ENCODE measurements at places on chromosomes 7 and 10. TPM values are rescaled to one million over a fixed set of nuclear protein-coding genes. Genes with fewer than 3 reads are reported as not detected.
A peak's percentile ranks its signal among the peaks of the same experiment; 100 is the strongest.

GRCh38 chr7:158126661-158127060, 461.0 kb downstream of the PTPRN2 start:
- DNase-seq: no peak

- DNase-seq: no peak
Measured at GRCh38 chr7:17390392-17390791, 91.9 kb downstream of the AHR start.

CHAT gene
- 0.84 TPM for total RNA-seq

DNA sequence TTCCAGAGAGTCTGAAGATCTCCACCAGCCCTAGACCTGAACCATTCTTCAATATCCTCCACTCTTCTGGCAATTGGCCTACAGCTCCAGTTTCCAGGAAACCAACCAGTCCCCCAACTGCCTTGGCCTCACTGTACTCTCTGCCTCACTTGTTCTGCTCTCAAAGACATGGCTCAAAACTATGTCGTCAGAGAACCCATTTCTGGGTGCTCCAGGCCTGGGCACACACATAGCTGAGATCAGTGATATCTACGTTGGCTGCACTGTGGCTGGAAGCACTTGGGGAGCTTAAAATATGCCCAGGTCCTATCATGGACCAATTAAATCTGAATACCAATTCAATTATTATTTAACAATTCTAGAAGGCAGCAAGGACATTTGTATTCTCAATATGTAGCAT, 93.1 kb downstream of the COBL start:
- DNase-seq: no peak

IGFBP3 gene
- total RNA-seq: 40.6 TPM

PPP1R3C gene
- total RNA-seq: 23.3 TPM

GRCh38 chr7:22488643-22489462, 11.1 kb downstream of the STEAP1B start:
- peak; percentile 87 for DNase-seq

ENTPD1 gene
- 7.1 TPM for total RNA-seq

VDAC2 gene
- total RNA-seq: 265 TPM

CYP26C1 gene
- total RNA-seq: 0.09 TPM

GRCh38 chr7:51242881-51243518, 73.6 kb downstream of the COBL start:
- DNase-seq: no peak

CYP3A4 gene
- 4.0 TPM for total RNA-seq

GRCh38 chr7:22921386-22922086, 92.4 kb downstream of the HYCC1 start:
- DNase-seq: no peak

DNA sequence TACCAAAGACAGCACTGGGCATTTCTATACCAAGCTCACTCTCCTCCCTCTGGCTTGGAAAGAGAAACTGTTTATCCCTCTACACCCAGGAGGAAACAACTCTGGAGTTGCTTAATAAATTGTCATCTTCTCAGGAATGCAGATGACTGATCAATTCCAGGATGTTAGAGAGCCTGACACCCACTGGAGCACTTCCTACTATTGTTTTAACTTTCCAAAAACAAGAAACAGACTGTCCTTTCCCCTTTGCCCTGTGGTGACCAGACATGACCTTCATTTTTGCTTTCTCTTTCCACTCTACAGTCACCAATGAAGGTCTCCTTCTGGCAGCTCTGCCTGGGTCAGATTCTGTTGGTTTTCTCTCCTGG, 19.6 kb downstream of the GIMAP4 start:
- DNase-seq: no peak

DNA sequence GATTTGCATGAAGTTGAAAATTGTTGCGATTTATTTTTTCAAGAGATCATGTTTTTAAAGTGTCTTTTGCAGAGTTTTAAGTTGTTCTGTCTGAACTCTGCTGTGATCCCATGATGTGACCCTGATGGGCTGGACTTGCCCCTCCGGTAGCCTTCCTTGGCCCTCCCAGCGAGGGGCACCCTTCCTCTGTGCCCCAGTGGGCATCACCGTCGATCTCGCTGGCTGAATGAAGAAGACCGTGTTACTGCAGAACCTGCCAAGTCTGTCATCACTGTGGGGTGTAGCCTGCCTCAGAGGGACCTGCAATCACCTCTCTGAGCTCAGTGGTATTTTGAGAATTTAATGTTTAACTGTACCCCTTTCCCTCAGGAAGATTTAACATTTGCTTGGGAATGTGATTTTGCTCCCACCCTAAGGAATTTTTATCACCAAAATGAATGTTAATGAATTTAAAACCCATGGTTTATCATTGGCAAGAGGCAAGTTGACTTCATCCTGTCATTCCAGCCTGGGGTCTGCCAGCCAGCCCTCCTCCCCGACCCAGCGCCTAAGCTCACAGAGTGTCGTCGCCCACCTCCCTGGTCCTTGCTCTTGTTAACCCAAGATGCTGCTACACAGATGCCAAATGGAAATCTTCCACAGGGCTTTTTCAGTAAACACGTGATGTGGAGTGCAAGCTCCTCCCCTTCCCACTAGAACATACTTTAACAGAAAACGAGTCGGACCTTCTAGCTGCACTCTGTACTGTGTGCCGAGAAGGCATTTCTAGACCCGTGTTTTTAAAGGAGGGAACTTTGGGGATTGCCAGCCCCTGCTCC, 115.4 kb downstream of the NT5C2 start:
- no peak for DNase-seq

CALML5 gene
- total RNA-seq: not detected

VENTX gene
- 0.36 TPM for total RNA-seq
